ENCODE measurements at places on chromosomes 13 and 19.
A peak's percentile ranks its signal among the peaks of the same experiment; 100 is the strongest.

- DNase-seq: no peak
Observed at GRCh38 chr13:72255908-72256307, 388.9 kb upstream of the DACH1 start.

- DNase-seq: peak; percentile 38
Observed at GRCh38 chr19:1747285-1748114, 5.8 kb upstream of the ONECUT3 start.

- no peak for DNase-seq
Observed at GRCh38 chr19:35365303-35365702, 5.6 kb upstream of the GPR42 start.

DNA sequence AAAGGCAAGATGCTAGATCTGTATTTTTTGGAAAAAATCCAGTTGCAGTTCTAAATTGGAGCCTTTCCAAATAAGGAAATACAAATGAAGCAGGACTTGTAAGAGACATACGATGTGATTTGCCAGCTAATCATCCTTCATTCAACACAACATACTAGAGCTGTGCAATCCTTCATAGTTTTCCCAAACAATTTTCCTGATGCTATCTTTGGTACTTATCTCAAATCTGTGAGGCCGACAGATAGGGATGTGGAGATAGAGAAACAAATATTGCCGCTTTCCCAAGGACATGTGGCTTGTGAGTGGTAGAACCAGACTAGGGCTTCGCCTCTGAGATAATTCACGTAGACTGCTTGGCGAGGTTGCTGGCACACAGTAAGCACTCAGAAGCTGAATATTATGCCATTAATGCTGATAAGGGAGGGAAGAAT, 176.6 kb downstream of the LMO7 start:
- DNase-seq: no peak

DNA sequence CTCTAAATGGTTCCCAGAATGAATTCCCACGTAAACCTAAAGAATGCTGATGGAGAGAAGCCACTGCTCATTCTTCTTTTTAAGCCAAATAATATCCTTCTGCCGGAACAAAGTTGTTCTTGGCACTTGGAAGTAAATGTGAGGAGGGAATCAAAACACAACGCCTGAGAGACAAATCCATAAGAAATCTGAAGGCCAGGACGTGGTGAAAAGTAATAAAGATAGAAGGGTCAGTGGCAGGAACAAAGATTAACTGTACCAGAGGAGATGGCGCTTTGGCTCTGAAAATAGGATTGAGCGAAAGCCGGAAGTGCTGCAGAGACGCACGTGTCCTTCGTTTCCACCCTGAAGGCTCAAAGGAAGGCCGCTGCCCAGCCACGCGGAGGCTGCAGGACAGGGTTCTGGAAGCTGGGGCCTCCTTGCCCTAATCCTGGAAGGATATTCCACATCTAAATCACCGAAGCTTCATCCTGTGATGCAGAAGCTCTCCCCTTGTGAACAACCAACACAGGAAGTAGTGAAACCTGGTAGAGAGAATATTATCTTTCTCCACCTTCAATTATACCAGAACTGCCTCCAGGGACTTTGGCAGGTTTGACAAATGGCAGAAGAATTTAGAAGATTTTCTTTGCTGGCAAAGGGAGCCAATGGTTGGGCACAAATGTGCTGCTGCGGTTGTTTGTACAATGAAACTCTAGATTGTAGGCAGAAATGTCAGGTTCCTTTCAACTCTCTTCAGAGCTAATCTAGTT, 214.6 kb upstream of the SERP2 start:
- no peak for DNase-seq

DNA sequence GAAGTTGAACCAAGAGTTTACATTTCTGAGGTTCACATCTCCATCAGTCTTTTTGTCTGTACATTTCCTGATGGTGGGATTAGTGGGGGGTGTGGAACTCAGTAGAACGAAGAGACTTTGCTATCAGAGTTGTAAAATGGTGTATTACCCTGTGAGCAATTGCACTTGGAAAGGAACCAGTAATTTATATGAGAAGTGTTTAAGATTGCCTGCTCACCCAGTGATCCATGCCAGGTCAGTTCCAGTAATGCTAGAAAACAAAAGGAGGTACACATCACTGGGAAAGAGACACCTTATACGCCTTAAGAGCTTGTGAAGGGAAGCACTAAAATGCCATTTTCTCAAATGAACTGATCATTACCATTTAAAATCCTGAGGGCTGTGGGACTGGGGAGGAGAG, 7.5 kb upstream of the DACH1 start:
- DNase-seq: no peak

GRCh38 chr19:6414793-6415590, 9.6 kb downstream of the KHSRP start:
- no peak for DNase-seq

DNA sequence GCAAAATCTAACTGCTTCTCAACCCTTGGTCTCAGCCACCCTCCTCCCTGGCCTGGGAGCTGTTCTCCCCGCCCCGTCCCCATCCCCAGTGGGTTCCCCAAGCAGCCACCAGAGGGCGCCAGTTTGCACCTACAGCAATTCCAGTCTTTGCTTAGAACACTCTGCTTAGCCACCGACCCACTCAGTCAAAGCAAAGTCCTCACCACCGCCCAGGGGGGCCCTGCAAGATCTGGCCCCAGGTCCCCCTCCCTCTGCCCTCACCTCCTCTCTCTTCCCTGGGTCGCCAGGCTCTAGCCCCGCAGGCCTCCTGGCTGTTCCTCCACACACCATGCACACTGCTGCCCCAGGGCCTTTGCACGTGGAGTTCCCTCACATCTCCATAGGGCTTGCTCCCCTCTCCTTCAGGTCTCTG, 12.4 kb downstream of the TMEM143 start:
- peak; percentile 82 for DNase-seq

DNA sequence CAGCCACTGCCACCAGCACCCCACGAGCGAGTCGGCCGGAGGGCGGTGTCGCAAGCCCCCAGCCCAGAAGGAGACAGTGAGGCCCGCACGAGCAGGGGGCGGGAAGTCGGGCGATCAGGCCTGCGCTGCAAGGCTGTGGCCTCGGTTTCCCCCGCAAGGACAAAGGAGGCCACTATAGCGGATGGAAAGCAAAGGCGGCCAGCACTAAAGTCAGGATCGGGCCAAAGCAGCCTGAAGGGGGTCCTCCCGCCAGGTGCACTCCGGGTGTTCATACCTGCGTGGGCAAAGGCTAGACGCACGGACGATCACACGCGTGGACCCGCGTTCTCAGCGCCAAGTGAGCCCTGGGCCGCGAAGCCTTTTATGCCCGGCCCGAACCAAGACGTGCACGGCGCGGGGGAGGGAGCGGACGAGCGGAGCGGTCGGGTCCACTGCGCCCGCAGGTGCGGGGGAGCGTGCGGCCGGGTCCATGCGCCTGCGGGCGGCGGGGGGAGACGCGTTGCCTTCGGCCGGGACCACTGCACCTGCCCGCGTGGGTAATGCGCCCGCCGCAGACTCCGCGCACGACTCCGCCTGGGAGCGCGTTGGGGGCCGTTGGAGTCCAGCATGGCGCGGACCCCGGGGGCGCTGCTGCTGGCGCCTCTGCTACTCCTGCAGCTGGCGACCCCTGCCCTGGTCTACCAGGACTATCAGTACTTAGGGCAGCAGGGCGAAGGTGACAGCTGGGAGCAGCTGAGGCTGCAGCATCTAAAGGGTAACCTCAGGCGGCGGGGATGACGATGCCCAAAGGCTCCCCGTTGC, at the start of the genes PRDX2 and THSD8:
Gene PRDX2 (minus strand): TSS at position 335 of the 801 bp plus-strand sequence. CDS start 539 bp downstream, outside the sequence.
Gene THSD8 (plus strand): TSS at position 604 of the 801 bp plus-strand sequence. CDS start 3 bp downstream, at position 607.
- peak; percentile 74 for DNase-seq

DNA sequence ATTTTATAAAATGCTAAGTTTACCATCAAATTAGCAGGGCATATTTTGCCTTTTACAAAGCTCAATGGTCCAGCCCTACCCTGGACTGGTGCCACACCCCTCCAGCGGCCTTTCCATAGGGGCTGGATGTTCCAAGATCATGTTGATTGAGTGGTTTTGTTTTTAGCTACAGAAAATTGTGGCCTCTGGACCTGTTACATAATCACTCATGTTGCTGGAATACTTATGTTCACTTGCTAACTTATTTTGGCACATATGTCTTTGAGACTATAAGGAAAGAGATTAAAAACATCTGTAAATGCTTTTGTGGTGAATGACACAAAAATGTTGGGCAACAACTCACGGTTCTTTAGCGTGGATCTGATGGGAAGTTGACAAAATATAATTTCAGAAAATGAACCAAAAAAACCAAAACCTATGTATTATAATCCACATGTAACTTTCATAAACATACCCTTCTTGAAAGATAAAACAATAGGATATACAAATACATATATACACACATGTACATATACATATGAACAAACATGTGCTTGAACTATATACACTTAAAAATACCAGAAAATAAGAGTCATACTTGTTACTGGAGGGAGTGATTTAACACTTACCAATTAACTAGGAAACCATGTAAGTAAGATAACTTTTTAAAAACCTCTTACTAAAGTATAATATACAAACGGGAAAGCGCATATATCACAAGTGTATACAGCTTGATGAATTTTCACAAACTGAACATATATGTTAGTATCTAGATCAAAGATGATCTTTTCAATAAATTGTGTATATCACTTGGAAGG, 46.6 kb upstream of the SLC15A1 start:
- no peak for DNase-seq

- DNase-seq: no peak
Observed at GRCh38 chr19:29515233-29515619, 10.6 kb upstream of the VSTM2B start.

DNA sequence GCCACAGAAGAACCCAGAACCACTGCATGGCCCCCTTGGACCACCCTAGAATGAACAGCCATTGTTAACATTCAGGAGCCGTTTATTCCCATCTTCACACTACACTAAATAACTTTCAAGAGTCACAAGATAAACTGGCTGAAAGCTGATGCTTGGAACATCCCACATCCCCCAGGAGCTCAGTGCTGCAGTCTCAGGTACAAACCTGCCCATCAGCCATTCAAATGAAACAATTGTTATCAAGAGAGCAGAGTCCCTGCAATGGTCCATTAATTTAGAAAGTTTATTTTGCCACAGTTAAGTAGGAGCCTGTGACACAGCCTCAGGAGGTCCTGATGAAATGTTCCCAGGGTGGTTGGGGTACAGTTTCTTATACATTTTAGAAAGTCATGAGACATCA, 123.8 kb upstream of the ZNF91 start:
- DNase-seq: no peak

DNA sequence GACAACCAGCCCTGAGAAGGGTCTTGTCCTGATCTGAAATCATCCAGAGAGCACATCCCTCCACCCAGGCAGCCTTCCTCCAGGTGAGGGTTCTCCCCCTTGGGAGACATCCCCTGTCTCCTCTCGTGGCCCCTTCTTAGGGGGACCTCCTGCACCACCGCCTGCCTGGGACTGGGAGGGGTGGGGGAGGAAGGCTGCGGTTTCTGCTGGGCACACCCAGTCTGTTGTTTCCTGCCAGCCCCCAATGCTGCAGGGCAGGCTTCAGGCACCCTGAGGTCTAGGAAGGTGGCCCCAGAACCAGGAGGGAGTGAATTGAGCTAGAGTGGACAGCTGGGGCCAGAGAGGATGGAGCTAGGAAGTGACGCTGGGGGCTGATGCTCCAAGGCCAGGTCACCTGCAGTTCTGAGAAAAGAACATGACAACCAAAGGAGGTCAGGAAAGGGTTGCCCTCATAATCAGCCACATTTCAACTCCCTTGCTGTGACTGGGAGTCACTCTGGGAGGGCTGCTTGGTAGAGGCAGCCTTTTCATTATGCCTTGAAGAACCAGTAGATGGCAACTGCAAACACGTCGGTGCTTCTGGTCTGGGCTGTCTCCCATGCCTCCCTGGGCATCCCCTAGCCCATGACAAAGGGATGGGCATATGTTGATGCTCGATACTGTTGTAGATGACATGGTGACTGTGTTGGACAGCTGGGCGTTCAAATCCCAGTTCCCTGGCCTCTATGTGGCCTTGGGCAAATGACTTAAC, 1.4 kb downstream of the ARHGEF18 start:
- DNase-seq: peak; percentile 57

- no peak for DNase-seq
Observed at GRCh38 chr13:108313382-108313781, 43.9 kb downstream of the TNFSF13B start.

- no peak for DNase-seq
Observed at GRCh38 chr13:45243077-45243476, 42.2 kb upstream of the KCTD4 start.

GRCh38 chr13:35843272-35843671, 287.9 kb downstream of the DCLK1 start:
- DNase-seq: no peak

- DNase-seq: no peak
Observed at GRCh38 chr13:87087741-87088140, 583.4 kb upstream of the SLITRK5 start.

- DNase-seq: peak; percentile 80
Observed at GRCh38 chr19:46487802-46488445, 7.7 kb downstream of the PNMA8B start.

- DNase-seq: no peak
Observed at GRCh38 chr13:57352114-57352513, 185.1 kb downstream of the PRR20E start.

Measured in activated CD4-positive, alpha-beta T cell treated with anti-CD3 and anti-CD28 coated beads, Interleukin-2, amount 50 U/mL, for 1 hour (primary cell).